IPS-NIHi11 (cell line): ENCODE measurements at places on chromosomes 11 and 22.

DNA sequence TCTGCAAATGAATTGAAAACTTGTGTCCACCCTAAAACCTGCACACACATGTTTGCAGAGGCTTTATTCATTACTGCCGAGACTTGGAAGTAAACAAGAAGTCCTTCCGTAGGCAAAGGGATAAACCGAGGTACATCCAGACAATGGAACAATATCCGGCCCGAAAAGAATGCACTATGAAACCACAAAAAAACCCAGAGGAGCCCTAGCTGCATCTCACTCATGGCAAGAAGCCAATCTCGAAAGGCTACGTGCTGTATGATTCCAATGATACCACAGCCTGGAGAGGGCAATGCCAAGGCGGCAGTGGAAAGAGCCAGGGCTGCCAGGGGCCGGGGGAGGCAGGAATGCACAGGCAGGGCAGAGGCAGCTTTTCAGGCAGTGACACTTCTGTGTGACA is 3.2 kb upstream of the MRPL23 start:
- DNase-seq = no peak

GRCh38 chr11:19345848-19346681 is 105.3 kb upstream of the E2F8 start:
- peak; percentile 58 for DNase-seq

- DNase-seq = peak; percentile 88
Observed at GRCh38 chr11:46918083-46918787, at the start of gene LRP4. LRP4 (minus strand) TSS chr11:46918550; CDS start chr11:46918379, 171 bp downstream.

DNA sequence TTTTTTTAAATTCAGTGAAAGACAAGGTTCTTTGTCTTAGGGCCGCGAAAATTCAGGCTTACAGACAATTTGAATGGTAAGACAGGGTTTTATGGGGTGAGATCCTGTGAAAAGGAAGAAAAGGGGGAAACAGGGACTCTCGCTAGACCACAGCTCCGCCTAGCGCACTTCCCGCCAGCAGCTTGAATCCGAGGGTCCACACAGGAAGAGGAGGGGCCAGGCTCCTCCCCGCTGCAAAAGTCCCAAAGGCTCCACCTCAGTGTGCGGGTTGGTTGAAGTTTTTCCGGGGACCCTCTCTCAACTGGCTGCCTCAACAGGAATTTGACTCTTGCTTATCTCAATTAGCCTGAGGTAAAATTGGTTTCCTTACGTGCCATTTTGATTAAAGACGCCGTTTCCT is 950.9 kb upstream of the CNTN5 start:
- DNase-seq = no peak

GRCh38 chr11:65415499-65416340 is 6.9 kb upstream of the NEAT1 start:
- no peak for DNase-seq

DNA sequence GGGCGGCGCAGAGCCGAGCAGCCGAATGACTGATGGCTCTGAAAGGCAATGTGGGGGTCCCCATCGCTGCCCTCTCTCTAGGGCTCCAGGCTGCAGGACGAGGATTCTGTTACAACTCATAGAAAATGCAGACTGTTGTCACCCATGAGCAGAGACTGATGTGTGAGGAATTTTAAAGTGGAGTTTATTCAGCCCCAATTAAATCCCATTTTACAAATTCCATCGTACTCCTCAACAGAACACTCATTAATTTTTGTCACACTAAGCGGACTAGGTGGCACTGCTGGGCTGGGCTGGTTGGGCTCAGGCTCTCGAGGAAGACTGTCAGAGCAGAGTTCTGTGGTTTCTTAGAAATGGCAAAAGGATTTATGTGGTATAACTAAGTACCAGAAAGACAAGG is 102.6 kb upstream of the SPON1 start:
- DNase-seq = no peak

- no peak for DNase-seq
Observed at GRCh38 chr11:10478066-10478465, 23.0 kb downstream of the AMPD3 start.

DNA sequence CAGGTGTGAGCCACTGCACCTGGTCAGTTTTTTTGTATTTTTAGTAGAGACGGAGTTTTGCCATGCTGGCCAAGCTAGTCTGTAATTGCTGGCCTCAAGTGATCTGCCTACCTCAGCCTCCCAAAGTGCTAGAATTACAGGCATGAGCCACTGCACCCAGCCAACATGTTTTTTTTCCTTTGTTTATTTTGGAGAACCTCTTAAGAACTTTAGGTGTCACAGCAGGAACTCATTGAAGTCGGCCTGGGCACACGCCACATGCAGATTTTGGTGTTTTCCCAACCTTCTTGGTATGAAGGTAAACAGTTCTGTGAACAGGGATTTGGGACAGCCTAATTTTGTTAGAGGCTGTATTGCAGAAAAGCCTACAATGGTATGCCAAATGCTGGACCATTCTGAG is 9.4 kb downstream of the DIXDC1 start:
- no peak for DNase-seq

- DNase-seq = no peak
Observed at GRCh38 chr11:2847561-2847960, 38.0 kb downstream of the CDKN1C start.

GRCh38 chr22:27989758-27990450 is 70.8 kb upstream of the PITPNB start:
- DNase-seq = no peak

DNA sequence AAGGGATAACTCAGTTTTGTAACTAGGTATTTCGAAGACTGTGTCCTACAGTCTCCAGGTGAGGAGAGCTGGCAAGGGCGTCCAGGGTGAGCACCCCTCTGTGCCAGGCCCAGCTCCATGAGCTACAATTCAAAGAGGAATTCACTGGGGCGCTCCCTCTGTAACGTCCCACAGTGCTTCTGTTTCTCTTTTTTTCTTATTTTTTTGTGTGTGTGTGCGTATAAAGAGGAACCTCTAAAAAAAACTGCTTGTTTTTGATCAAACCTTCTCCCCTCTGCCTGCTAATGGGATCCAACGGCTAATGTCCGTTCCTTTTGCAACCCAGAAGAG is 17.1 kb downstream of the ASCC2 start:
- DNase-seq = no peak

DNA sequence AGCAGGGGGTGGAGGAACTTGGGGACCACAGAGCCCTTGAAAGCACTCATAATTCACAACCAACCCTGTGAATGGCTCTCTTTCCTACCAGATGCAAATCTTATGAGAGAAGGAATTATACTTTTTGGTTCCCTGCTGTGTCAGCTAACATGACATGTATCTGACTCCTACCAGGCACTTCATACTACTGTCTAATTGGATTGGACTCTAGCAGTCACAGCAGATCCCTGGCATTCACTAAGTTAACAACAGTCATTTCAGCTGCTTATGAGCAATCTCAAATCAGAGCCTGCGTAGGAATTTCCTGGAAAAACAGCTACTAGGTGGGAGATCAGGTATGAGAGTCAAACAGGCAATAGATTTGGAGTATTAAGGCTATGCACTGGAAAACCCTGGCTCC is 11.1 kb upstream of the ENDOD1 start:
- no peak for DNase-seq

DNA sequence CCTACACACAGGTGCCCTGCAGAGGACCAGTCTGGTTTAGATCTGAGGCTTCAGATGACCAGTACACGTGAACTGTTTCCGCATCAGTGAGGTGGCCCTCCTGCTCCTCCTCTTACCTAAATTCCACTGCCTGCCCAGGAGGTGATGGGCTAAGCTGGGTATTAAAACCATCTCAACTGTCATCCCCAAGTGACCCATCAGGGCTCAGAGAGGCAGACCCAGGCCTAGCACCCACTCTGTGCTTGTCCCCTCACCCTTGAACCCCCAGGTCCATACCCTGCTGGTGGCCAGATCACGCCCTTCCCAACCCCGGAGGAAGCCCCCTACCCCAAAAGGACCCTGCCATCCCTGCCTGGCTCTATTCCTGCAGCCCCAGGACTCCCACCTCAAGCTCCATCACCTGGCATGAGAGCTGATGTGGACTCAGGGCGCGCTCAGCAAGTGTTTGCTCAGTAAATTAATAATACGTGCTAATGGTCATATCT is 21.3 kb downstream of the RSPH14 start:
- no peak for DNase-seq

- DNase-seq = no peak
Observed at GRCh38 chr22:38959590-38959989, 2.2 kb downstream of the APOBEC3A start.

- no peak for DNase-seq
Observed at GRCh38 chr11:28535677-28536076, 427.5 kb downstream of the METTL15 start.

DNA sequence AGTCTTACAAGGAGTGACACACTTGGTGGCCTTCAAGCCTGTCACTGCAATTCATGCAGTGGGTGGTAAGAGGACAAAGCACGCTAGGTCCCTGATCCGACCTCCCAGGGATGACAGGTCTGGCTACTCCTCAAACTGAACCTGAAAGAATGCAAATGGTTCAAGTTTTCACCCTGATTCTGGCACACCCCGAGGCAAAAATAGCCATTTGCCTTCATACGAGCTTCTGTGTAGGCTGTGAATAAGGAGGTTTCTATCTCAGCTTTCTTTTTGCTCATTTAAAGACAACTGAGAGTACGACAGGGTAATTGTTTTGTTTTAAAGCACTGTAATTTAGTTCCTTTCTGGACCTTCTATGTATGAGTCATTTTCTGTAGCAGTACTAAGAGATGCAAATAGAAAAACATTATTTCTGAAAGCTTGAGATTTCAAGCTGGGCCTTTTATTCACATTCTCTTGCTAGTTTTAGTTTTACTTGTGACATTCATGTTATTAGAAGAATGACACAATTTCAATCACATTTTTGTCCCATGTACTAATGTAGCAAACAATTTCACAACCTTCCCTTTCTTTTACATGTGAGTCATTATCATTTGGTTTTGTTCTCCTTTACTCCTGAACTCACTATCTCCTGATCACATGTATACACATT is 56.6 kb upstream of the FDX1 start:
- no peak for DNase-seq

DNA sequence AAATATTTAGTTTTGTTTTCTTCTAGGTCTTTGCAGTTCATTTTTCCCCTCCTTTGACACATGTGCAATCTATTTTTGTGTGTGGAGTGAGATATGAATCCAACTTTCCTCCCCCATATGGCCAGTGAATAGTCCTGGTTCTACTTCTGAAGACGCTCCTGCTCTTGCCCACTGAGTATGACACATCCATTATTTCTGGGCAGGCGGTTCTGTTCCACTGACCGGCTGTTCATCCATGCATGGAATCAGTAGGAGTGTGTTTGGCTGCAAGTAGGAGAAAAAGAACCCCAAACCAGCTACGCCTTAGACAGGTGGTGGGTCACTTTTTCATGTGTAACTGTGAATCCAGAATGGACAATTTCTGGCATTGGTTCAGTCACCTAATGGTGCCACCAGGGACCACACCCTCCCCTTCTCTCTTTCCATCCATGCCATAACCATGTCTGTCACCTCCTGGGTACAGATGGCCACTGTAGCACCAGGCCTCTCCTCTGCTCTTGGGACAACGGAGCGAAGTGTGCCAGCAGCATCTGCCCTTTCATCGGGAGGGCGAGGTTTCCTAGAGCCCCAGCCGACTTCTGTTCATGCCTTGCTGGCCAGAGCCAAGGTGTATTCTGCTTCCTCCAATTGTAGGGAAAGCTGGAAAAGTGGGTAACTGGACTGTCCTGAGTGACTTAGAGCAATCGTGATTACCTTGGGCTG is 67.4 kb upstream of the SLC22A12 start:
- DNase-seq = no peak

DNA sequence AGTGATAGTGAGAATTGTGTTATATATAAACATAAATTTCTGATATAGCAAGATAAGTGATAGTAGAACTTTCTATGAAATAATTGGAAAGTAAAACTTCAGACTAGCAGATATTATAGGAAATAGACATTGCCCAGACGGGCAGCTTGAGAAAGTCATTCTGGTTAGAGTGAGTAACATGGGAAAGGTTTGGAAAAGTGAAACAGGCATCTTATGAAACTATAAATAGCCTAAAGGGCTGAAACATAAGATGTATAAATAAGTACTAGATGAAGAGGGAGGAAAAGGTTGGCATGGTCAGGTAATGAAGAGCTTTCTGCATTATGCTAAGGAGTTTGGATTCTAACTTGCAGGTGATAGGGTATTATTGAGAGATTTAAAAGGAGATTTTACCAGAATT is 101.3 kb downstream of the DYNC2H1 start:
- DNase-seq = no peak

DNA sequence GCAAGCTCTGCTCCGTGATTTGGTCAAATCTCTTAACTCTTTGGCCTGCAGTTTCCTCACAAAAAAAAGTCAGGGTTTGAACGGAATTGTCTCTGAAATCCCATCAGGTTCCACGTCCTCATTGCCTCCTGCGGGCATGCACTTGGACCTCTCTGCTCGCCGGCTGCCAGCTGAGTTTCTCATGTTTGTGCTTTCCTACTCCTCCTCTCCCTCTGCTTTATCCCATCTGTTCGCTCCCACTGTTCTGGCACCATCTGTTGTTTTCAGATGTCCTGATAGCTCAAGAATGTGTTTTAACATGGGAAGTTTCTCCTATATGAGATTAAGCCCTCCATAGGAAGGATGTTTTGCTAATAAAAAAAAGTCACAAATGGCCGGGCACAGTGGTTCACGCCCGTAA is 49.4 kb upstream of the ARHGAP42 start:
- DNase-seq = no peak

DNA sequence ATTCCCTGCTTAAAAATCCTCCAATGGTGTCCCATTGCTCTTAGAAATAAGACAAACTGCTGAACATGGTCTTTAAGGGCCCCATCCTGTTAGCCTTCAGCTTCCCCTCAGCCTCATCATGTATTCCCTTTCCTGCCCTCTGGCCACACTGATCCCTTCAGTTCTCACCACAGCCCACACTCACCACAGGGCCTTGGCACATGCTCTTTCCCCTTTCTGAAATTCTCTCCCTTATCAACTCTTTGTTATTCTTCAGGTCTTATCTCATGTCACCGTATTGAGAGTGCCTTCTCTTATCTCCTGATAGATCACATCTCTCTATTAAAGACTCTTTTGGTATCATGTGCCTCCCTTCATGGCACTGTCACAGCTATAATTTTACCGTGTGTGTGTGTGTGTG is 167.8 kb upstream of the MPPED2 start:
- no peak for DNase-seq

- no peak for DNase-seq
Observed at GRCh38 chr11:69538854-69539253, 57.4 kb downstream of the LINC01488 start.

GRCh38 chr11:125990244-125990643 is 44.4 kb downstream of the VSIG10L2 start:
- no peak for DNase-seq
